ENCODE measurements at places on chromosomes 1 and 21. TPM values are rescaled to one million over a fixed set of nuclear protein-coding genes. Genes with fewer than 3 reads are reported as not detected.

The RNU1-1 gene
- under 0.01 TPM for total RNA-seq

The DNALI1 gene
- total RNA-seq: 2.9 TPM

The C1orf226 gene
- total RNA-seq: 0.82 TPM

The LRRC8C gene
- 6.9 TPM for total RNA-seq

The FOXD2 gene
- under 0.01 TPM for total RNA-seq

The BCAR3 gene
- 4.1 TPM for total RNA-seq

The SMPDL3B gene
- 0.82 TPM for total RNA-seq

The OBSCN gene
- total RNA-seq: 30.2 TPM

The PKLR gene
- not detected for total RNA-seq

The XCL2 gene
- total RNA-seq: not detected

The RAB3B gene
- total RNA-seq: 7.7 TPM

The SPAG17 gene
- 1.2 TPM for total RNA-seq

The CA6 gene
- total RNA-seq: not detected

The BCL2L15 gene
- 0.82 TPM for total RNA-seq

The DIRAS3 gene
- 6.9 TPM for total RNA-seq

DNA sequence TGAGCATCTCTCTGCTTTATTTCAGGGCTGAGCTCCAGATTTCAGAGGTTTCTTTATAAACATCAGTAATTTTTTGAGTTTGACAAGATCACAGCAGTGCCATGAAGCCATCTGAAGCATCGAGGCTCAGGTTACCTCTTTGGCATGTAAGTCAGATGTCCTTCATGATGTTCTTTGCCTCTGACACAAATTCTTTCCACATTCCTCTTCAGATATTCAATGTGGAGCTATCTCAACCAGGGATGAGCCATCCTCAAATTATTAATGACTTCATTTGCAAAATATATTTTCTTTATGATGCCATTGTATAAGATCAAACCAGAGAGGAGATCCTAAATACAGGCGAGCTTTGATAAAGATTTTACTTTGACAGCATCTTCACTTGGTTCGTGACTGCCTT is 256.7 kb downstream of the COL11A1 start:
- no peak for DNase-seq

GRCh38 chr21:44952929-44953627 is 13.2 kb downstream of the SLX9 start:
- no peak for DNase-seq

GRCh38 chr1:85445906-85446305 is 19.1 kb downstream of the DDAH1 start:
- DNase-seq: no peak

DNA sequence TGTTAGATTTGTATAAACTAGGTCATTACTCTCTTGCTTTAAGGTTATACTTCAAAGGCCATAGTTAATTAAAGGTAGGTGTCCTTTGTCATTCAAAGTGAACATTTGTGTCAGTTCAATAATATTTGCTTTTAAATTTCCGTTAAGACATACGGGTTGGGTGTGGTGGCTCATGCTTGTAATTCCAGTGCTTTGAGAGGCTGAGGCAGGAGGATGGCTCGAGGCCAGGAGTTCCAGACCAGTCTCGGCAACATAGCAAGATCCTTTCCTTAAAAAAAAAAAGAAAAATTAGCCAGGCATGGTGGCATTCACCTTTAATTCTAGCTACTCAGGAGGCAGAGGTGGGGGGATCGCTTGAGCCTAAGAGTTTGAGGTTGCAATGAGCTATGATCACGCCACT is 80.4 kb downstream of the KIF26B start:
- DNase-seq: no peak

GRCh38 chr1:173914366-173914871 is 2.7 kb downstream of the SERPINC1 start:
- DNase-seq: no peak

GRCh38 chr1:188782220-188782841 is 1695.3 kb downstream of the BRINP3 start:
- no peak for DNase-seq

- DNase-seq: no peak
Measured at GRCh38 chr1:180253585-180254495, 23.8 kb downstream of the LHX4 start.

- no peak for DNase-seq
Measured at GRCh38 chr1:41582004-41582325, 97.5 kb upstream of the EDN2 start.

DNA sequence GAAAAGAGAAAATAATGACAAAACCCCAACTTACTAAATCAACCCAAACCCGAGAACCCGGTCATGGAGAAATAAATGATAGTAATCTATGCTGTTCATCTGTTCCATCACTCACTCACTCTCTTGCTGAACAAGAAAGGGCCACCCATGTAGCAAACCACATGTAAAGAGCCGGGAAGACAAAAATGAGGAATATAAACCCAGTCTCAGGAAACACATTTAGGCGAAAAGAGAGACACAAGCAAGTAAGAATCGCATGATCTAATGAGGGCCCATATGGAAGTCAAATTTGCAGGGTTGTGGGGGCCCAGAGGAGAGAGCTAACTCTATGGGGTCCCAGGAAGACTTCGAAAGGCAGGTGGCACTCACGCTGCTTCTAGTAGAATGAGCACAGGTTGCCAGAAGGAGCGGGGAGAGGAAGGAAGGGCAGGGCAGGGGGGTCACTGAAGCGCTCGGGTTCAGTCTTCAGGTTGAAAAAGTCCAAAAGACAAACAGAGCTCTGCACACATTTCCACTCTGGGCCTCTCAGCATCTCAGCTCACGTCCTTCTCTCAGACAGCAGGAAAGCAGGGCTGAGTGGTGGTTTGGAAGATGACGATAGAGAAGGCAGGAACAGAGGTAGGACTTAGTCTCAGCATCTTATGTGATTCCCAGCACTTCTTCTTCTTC is 142.9 kb upstream of the KRTAP19-8 start:
- DNase-seq: no peak

DNA sequence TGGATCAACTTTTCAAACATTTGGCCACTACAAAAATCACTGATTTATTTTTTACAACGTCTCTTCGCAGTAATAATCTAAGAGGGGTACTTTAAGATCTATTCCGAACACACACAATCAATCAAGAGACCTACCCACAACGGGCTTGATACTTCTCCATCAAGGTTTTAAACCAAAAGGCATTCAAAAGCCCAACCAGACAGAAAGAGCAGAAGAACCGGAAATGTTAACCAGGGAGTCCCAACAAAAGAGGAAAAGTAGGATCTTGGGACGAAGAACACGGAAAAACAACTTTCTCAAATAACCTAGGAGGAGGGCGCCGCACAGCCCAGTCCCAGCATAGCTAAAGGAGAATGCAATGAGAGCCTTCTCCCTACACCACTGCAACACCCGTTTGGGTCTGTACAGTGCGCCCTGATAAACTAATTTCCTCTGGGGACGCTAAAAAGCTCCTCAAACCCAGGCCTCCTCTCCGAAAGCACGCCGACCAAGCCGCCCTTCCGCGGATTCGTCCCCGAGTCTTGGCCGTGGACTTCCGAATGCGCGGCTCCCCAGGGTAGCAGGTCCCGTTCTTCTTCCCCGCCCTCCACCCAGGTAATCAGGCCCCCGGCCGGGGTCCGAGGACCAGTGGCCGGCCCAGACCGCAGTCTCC is 623 bp downstream of the RPL22 start:
- no peak for DNase-seq

DNA sequence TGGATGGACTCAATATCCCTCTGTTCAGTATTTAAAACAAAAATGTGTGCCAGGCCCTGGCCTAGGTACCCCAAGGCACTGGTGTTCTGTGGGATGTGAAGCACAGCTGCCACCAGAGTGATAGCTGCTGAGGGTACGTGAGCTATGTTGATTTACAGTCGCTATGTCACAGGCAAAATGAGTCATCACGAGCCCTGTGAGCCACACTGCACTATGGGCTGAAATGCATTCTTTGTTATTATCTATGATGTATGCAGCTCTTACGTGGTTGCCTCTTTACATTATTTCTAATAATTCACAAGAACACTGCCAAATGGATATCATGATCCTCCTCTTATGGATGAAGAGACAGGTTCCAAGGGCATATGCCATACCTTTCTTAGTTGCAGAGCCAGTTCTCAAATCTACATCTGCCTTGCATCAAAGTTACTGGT is 2.1 kb downstream of the TEX38 start:
- no peak for DNase-seq

- DNase-seq: no peak
Measured at GRCh38 chr1:8437347-8437746, 119.4 kb downstream of the SLC45A1 start.

DNA sequence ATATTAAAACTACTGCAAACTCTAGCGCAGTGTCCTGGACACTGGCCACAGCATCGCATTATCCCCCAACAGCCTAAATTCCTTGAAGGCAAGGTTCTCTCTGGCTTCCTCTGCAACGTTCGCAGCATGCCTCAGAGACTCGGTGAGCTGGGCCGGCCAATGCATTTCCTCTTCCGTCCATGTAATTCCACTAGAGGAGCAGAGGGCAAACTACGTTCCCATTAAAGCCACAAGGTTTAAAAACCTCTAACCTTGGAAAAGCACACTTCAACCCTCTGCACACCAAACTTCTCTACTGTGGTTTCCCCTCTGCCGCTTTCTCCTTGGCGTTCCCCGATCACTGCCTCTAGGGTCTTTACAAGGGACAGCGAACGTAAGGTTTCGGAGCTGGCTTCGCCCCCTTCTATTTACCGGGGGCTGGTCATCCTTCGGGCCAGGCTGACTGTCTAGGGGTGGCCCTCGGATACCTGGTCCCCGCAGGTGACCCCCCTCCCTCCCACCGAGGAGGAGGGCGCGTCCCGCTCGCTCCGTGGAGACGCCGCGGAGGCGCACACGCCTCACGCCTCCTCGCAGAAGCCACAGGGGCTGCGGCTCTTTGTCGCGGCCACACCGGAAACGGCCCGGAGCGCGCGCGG is 456 bp upstream of the SMYD2 start:
- peak; percentile 24 for DNase-seq

- DNase-seq: peak; percentile 1
Measured at GRCh38 chr1:41366455-41367287, 5.4 kb downstream of the FOXO6 start.

DNA sequence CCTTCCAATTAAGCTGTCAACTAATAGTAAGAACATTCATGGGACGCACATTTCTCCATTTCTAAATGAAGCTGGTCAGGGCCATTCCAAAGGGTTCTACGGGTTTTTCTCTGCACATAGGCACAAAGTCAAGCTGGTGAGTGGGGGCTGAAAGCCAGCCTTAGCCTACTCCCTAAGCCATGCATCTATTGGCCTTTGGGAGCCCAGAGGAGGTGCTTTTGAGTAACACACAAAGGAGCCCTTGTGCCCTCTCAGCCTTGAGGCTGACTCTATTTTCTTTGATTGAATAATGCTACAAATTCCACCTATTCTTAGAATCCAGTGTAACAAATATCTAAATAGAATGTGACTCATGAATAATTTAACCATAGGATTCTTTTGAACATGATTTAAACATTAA is 73.6 kb downstream of the RGS13 start:
- DNase-seq: no peak

DNA sequence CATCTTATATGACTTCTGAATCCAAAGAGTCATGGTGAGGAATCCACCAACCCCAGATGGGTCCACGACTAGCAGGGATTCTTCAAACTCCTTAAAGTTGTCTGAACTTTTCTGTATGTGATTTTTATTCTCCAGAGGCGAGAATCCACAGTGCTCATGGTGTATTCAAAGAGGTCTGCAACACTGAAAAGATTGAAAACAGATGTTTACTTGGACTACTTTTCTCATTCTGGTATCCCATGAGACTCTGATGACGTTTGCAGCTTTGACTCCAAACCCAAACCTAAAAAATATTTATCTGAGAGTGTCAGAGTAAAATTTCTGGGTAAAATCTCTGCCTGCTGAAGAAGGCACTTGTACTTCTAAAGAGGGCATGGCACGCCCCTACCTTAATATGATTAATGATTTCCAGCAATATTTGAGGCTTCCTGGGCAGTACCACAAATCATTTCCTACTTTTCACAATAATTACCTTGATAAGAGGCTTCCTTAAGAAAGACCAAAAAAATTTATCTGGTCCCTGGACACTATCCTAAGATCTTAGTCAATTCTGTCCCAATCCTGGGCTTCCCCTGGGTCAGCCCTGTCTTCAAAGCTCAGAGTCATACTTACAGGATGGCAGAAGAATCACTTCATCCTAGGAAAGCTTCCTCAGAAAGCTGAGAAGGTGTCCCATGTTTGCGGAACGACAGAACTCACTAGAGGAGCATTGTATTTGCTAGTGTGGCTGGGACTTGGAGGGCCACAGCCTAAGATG is 76.5 kb upstream of the MAP10 start:
- no peak for DNase-seq

- no peak for DNase-seq
Measured at GRCh38 chr1:206839006-206839560, 26.3 kb upstream of the IL20 start.

- DNase-seq: no peak
Measured at GRCh38 chr1:221371705-221372104, 370.2 kb downstream of the DUSP10 start.

DNA sequence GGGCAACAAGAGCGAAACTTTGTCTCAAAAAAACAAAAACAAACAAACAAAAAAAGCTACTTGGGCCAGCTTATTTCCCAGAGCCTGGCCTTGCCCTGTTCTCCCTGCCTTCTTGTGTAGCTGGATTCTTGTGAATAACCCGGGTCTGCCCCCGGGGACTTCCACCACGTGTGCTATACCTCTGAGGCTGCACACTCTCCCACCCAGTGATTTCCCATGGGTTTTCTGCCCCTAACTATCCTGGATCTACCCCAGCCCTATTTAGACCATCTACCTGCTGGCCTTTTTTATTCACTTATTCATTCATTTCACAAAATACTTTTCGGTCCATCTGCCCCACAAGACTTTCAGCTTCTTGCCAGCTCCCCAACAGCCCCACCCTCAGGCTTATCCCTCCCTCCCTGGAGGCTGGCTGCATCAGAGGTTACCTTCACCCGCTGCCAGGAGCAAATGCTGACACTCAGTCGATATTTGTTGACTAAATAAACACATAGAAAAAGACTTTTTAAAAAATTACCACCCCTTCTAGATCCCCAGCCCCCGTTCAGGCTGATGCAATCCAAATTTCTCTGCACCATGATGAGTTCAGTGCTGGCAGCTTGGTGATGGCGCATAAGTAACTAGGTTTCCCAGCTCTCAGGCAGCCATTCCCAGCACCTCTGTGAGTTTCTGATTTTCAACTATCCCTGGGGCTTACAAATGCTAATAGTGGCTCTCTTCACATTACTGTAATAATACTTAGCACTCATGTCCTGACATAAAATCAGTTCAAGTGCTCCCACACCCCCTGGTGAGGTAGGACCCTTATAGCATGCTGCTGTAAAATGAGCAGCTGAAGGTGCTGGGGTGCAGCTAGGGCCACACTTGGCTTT is 30.7 kb upstream of the TARBP1 start:
- no peak for DNase-seq

DNA sequence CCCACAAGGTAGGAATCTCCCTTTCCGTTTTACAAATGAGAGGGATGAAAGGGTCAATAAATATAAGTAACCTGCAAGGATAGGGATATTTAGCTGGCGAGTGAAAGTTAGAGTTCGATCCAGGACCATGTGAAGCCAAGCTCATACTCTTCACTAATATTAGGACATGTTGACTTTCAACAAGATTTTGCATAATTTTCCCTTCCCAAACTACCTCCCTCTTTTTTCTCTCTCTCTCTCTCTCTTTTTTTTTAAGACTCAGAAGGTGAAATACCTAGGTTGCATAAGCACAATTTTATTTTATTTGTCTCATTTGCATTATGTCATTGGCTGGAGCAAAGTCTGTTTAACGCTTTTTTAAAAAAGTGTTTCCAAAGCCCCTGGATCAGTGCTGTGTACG is 8.1 kb upstream of the MT1HL1 start:
- DNase-seq: no peak

- no peak for DNase-seq
Measured at GRCh38 chr1:66787641-66788040, 13.4 kb downstream of the INSL5 start.

GRCh38 chr1:245598524-245599305 is 443.9 kb downstream of the KIF26B start:
- no peak for DNase-seq

Data from frontal cortex (tissue), 4 donors.